A172 (cell line): ENCODE measurements at places on chromosomes 2 and 18.

- DNase-seq, result no peak
These were observed 3.5 kb upstream of the UGT1A1 start for GRCh38 chr2:233756429-233757081.

- DNase-seq, result no peak
These were observed 33.9 kb downstream of the NBAS start for GRCh38 chr2:15527074-15527739.

- DNase-seq, result peak; percentile 54
These were observed 212.0 kb upstream of the NABP1 start for GRCh38 chr2:191465766-191466420.

DNA sequence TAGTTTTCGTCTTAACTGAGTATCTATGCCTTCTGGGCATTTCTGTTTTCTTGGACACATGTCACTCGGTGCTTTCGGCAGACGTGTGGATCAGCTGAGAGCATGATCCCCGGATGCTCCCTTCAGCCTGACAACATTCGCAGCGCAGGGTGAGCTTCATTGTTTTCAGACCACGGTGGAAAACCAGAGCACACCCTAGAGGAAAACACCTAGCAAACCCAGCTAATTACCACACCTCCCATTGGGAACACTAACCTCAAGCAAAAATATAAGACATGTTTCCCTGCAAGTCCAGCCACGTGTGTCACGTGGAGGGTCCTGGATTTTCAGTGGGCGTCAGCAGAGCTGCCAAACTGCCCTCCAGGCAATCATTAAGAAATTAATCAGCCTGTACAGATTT, 31.0 kb downstream of the ANKRD29 start:
- no peak for DNase-seq

DNA sequence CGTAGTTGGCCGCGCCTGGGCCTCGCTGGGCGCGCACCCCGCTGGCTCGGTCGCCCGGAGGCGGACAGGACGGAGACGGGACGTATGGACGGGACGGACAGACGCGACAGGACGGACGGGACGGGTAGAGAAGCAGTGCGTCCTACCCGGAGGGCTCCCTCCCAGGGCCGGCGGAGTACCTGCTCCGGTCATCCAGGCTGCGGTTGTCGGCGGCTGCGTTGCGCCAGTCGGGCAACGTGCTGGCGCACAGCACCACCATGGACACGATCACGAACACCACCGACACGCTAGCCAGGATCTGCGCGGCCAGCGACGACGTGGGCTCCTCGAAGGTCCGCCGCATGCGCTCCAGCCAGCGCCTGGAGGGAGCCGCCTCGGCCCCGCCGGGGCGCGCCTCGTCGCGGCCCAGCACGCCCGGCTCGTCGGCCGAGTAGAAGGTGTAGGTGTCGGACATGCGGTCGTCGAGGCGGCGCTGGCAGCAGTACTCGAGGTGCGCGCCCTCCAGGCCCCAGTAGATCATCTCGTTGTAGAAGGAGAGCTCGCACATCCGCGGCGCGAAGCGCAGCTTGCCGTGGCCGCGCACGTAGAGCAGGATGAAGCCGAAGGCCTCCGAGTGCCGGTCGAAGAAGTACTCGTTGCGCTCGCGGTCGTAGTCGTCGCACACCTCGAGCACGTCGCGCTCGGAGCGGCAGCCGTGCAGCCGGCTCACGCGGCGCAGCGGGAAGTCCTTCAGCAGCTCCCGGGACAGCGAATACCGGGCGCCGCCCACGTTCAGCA, 903 bp downstream of the KCNG3 start:
- no peak for DNase-seq
